ENCODE measurements at places on chromosomes 6 and 20. TPM values are rescaled to one million over a fixed set of nuclear protein-coding genes. Genes with fewer than 3 reads are reported as not detected.
A peak's percentile ranks its signal among the peaks of the same experiment; 100 is the strongest.

Gene SNAP91
- total RNA-seq: not detected

- peaks cover 27% of the 10 kb centered on the region for H3K4me1 ChIP-seq
- H3K27ac ChIP-seq: no peak overlapping the region
- peaks cover 16% of the 10 kb centered on the region for H3K36me3 ChIP-seq
- DNase-seq: no peak
- no peak overlapping the region for H3K4me3 ChIP-seq
- no peaks in the 10 kb centered on the region for H3K27me3 ChIP-seq
Measured at GRCh38 chr6:35474131-35474941, 6.1 kb downstream of the RPL10A start.

- H3K27ac ChIP-seq: no peak overlapping the region
- no peaks in the 10 kb centered on the region for H3K27me3 ChIP-seq
- no peak overlapping the region for H3K4me3 ChIP-seq
- peaks cover 9% of the 10 kb centered on the region for H3K36me3 ChIP-seq
Measured at GRCh38 chr20:25254986-25255680, 7.2 kb downstream of the PYGB start.

DNA sequence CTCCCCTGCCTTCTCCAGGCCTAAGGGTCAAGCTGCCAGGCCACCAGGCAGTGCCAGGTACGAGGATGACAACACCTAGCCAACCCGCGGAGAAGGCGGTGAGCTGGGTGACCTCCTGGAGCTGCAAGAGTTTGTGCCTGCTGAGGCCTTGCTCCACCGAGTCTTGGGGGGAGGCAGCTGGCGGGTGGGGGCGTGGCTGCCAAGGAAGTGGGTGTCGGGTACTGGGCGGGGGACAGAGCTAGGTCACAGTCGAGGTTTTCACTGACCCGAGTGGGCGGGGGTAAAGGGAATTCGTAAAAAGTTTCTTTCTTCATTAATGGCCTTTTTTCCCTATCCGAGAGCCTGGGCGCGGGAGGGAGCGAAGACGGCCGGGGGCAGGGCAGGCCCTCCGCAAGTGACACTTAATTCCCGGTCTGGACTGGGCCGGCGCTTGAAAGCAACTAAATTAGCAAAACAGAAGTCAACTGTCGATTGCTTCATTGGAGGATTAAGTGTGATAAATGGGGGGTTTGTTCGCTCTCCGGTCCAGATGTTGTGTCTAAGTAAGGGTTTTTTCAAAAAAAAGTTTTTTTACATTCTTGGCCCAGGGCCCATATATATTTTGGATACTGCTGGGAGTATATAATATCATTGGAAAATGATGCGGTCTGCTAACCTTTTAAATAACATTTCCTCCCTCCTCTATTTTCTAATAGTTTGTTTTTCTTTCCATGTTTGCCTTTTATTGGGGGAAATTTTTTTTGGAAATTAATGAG is 43.1 kb upstream of the FOXP4 start:
- no peak overlapping the region for H3K4me3 ChIP-seq
- H3K4me1 ChIP-seq: peaks cover 11% of the 10 kb centered on the region
- peaks cover 72% of the 10 kb centered on the region for H3K27me3 ChIP-seq
- no peaks in the 10 kb centered on the region for H3K36me3 ChIP-seq
- no peak for DNase-seq
- no peak overlapping the region for H3K27ac ChIP-seq

DNA sequence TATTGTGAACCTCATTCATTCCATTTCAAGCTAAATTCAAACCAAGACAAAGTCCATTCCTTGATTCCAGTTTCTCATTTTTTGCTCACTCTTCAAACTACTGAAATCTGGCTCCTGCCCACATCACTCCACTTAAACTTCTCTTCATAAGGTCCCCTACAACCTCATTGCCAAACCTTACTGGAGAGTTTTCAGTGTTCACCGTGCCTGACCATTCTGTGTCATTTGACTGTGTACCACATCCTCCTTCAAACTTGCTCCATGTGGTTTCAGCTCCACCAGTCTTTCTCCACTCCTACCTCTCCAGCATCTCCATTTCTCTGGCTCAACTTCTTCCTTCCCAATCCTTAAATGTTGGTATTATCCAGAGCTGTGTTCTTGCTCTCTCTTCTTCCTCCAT is 38.5 kb upstream of the TAB2 start:
- no peak overlapping the region for H3K27ac ChIP-seq
- H3K4me1 ChIP-seq: peaks cover 22% of the 10 kb centered on the region
- peaks cover 4% of the 10 kb centered on the region for H3K36me3 ChIP-seq
- no peak overlapping the region for H3K4me3 ChIP-seq

- H3K4me3 ChIP-seq: no peak overlapping the region
- no peaks in the 10 kb centered on the region for H3K27me3 ChIP-seq
- peaks cover 1% of the 10 kb centered on the region for H3K36me3 ChIP-seq
- peaks cover 3% of the 10 kb centered on the region for H3K4me1 ChIP-seq
Measured at GRCh38 chr6:128370072-128370471, 150.3 kb downstream of the PTPRK start.

Gene HAO1
- total RNA-seq: not detected

Gene TNFAIP3
- total RNA-seq: 89.5 TPM

Gene KCNQ5
- 5.1 TPM for total RNA-seq

DNA sequence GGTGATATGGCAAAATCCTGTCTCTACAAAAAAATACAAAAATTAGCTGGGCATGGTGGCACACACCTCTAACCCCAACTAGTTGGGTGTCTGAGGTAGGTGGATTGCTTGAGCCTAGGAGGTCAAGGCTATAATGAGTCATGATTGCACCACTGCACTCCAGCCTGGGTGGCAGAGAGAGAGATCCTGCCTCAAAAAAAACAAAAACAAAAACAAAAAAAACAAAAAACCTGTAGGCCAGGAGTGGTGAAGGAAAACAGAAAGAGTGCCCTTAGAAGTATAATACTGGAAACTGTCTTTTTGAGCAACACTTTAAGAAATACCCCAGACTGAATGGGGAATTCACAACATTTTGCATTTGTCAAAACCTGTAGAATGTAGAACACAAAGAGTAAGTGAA is 85.3 kb downstream of the JARID2 start:
- no peak for DNase-seq
- H3K27ac ChIP-seq: peak overlapping the region; percentile 66
- peaks cover 6% of the 10 kb centered on the region for H3K36me3 ChIP-seq
- peaks cover 73% of the 10 kb centered on the region for H3K4me1 ChIP-seq
- peak overlapping the region; percentile 63 for H3K4me3 ChIP-seq
